Mesothelial cell of epicardium (in vitro differentiated cells): ENCODE measurements at places on chromosomes 3 and 15. TPM values are rescaled to one million over a fixed set of nuclear protein-coding genes. Genes with fewer than 3 reads are reported as not detected.

DNA sequence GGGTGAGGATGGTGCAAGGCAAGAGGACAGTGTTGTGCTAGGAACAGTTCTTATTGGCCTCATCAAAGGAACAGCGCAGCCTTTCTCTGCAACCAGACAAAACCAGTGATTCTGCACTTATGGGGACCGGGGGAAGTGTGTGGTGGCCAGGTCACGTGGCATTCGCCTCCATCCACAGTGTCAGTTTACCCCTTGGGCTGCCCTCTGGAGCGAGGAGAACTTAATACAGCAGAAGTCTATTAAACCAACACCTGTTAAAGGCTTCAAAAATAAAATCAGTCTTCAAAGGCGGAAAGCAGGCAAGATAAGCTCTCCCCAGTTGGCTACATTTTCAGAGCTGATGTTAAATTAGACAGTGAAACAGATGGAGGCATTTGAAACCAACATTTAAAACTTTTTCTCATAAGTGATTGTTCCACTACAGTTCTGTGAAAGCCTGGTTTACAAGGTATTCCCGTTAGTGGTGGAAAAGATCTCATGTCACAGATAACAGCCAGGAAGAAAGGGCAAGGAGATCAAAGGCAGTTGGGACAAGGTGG is 75.2 kb downstream of the LRIG1 start:
- DNase-seq: no peak

GRCh38 chr15:58277333-58277732 is 139.2 kb downstream of the AQP9 start:
- no peak for DNase-seq

- no peak for DNase-seq
These were observed 22.8 kb upstream of the MECOM start for GRCh38 chr3:169686266-169686665.

DNA sequence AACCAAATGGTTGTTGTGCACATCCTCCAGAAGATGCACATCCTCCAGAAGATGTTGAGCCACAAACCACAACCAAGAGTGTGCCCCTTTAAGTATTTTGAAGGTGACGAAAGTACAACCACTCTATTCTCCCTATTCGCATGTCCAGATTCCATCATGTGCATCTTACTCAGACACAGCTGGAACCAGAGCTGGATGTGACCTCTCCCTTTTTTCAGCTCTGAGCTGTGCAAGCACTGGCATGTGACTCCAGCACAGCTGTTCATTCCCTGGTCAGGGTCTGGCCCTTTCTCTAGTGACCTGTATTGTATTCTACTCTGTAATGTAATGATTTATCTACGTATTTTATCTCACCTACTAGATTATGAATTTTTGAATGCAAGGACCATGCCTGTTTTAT is 29.3 kb upstream of the DLG1 start:
- no peak for DNase-seq

GRCh38 chr15:30827625-30828303 is 76.0 kb upstream of the FAN1 start:
- no peak for DNase-seq

GRCh38 chr3:184334470-184335158 is 2.8 kb upstream of the FAM131A start:
- no peak for DNase-seq

GRCh38 chr3:174937478-174937877 is 78.3 kb downstream of the NAALADL2 start:
- DNase-seq: no peak

DNA sequence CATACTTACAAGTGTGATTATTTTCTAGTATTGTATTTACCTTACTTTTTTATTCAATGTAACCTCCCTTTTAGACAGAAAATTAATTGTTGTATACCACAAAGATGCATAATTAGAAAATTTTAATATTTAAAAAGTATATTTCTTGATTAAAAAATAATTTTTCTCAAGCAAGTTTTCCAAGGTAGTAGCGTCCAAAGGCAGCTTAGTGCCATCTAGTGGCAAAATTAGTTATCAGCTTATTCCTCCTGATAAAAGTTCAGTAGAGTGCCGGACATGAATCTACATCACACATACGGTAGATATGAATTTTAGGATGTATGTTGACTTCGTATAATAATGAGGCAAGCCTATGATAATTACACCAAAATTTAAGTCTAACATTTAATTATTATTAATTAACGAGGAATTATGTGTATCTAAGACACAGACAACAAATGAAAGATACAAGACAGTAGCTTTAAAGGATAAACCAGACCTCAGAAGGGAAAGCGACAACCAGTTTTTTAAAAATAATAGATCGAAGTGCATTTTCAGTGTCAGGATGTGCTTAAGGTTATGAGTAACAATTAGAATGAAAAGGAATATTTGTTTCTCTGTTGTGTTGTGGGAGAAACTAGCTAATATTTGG is 405.9 kb downstream of the ROBO1 start:
- no peak for DNase-seq

DNA sequence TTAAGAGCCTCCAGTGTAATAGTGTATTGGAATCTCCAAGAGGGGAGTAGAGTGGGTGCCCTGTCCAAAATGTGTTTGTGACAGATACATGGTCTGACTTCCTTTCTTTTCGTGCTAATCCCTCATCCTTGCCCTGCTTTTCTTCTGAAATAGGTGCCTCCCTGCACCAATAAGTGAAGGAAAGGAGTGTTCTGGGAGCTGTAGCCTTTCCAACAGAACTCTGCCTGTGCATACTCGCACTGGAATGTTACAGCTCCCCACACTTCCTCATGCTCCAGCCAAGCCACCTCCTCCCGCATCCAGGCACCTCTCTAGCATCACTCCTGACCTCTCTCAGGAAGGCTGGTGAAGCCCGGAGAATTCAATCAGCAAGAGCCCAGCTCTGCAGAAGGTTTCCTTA is 478.0 kb downstream of the GABRG3 start:
- DNase-seq: no peak

DNA sequence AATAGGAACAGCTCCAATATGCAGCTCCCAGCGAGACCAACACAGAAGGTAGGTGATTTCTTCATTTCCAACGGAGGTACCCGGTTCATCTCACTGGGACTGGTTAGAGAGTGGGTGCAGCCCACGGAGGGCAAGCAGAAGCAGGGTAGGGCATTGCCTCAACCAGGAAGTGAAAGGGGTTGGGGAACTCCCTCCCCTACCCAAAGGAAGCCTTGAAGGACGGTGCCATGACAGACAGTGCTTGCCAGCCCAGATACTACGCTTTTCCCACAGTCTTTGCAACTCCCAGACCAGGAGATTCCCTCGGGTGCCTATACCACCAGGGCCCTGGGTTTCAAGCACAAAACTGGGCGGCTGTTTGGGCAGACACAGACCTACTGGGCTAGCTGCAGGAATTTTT is 576.9 kb upstream of the NECTIN3 start:
- DNase-seq: no peak

DNA sequence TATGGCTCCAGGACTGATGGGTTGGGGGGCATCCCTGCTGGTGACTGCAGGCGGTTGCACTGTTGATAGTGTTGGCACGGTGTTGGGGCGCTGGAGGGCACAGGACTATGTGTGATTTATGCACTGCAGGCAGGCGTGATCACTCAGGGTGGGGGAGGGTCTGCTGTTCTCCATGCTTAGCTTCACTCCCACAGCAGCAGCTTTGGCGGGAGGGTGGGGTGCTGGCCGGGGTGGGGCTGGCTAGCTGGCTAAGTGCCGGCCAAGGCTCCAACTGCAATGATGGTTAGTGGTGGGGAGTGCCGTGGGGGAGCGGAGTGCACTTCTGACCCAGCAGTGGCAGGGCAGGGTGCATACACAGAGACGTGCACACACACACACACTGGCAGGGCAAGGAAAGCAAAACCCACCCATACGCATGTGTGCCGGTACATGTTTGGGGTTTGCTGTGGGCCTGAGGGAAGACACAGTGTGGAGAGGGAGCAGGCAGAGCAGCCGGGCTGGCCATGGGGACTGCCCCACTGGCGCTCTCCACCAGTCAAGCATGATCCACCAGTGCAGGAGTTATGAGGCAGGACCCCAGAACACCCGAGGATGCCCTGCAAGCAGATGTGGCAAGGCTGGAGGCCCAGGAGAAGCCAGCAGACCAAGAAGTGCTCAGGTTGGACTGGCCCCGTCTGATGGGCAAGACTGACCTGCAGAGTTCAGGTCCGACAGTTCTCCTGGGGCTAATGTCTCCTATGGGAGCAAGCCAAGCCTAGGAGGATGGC is 16.5 kb upstream of the FGF7 start:
- DNase-seq: no peak

DNA sequence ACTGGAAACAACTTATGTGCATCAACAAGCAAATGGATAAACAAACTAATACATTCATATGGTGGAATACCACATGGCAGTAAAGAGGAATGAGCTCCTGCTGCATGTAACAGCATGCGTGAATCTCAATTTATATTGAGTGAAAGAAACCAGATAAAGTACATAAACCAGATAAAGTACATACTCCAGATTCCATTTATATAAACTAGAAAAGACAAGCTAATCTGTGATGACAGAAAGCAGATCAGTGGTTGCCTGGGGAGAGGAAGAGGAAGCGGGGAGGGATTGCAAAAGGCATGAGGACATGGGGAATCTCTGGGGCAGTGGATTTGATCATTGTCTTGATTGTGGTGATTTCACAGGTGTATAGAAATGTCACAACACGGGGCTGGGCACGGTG is 34.2 kb downstream of the LIMD1 start:
- no peak for DNase-seq

DNA sequence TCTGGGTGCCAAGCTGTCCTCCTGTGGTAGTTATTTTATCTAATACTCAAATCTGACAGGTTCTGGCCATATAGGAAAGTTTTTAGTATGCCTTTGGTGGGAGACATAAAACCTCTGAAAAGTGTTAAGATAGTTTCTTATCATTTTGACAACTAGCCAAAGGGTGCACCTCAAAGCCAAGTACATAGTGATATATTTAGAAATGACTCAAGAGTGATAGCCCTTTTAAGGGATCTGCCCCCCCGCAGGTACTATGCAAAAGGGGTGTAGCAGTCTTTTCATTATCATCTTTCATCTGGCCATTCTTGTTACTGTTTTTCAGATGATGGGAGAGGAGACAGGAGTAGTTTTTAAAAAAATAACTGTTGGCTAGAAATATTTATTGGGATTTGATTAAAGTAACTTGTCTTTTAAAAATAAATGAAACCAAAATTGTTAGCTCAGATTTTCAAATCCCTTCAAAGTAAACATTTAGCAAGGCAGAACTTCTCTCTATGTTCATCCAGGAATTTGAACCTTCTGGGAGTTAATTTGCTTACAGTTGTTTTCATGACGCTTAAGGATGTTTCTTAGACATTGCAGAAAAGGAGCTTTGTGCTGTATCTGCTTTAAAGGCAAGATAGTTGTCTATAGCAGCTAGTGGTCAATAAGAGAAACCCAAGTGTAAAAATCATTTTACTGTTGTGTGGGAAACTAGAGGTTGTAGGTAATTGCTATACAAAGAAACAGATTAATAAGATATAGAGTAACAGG is 5.1 kb downstream of the PHLDB2 start:
- DNase-seq: no peak

DNA sequence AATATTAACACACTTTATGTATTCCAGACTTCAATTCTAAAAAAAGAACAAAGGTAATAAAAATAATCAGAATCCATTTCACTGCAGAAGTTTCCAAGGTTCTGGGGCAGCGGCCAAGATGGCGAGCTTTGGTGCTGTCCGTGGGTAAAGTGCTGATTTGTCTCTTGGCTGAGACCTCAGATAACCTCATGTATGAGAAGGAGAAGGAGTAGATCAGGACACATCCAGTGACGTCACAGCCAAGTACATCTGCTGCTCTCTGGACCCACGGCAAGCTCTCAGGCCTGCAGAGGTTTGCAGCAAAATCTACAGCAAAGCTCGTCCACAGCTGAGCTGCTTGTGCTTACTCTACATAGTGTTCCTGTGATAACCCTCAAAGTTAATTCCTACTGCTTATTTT is 165.7 kb downstream of the MAGI1 start:
- DNase-seq: no peak

- DNase-seq: no peak
These were observed 48.7 kb downstream of the CADM2 start for GRCh38 chr3:85007195-85008094.

DNA sequence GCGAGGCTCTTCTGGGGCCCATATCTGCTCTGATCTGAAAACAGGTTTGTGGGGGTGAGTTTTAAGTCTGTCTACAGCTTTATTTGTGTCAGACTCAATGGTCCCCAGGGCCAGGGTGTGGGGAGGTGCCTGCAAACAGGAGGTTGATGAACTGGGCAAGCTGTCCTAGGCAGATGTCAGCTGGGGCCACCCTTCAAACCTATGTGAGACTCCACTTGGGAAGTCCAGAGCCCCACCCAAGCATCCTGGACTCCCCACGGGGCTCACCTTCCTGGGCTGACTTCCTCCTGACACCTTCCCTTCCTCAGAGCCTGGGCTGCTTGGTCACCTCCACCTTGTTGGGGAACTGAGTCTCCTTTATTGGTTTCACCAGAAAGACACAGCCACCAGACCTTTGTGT is 8.6 kb upstream of the LYSMD4 start:
- no peak for DNase-seq

GRCh38 chr3:11328196-11328945 is 56.2 kb downstream of the ATG7 start:
- DNase-seq: no peak

DNA sequence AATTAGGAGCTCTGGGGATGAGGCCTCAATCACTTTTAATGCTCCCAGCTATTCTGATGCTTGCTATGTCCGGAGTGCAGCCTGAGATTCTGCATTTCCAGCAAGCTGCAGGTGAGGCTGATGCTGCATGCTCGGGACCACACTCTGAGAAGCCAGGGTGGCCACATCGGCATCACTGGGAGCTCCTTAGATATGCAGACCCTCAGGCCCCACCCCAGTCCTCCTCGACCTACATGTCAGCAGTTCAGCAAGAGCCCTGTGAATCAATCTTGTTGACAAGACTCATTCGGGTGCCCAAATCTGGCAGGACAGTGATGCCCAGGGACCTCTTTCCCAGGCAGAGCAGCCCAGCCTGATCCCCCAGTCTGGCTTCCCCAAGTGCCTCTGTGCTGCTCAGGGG is 44.1 kb upstream of the LCTL start:
- DNase-seq: no peak

DNA sequence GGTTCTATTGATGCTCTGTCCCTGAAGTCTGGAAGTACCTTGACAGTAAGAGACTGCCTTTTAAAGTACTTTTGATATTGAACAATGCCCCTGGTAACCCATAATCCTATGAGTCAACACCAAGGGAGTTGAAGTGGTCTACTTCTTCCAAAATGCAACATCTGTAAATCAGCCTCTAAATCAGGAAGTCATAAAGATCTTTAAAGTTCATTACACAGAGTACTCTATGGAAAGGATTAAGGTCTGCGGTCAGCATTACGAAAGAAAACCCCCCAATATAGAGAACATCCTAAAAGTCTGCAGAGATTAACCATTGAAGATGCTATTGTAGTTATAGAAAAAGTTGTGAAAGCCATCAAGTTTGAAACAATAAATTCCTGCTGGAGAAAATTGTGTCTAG is 52.7 kb upstream of the CMC1 start:
- no peak for DNase-seq

GRCh38 chr3:20546636-20547035 is 360.6 kb upstream of the SGO1 start:
- no peak for DNase-seq

- DNase-seq: no peak
These were observed 129.2 kb upstream of the CADPS start for GRCh38 chr3:63004448-63004847.

The GOLGA8B gene
- 156 to 157 TPM (median 156 TPM) in 3 replicates for total RNA-seq

The CCR3 gene
- not detected in 3 replicates for total RNA-seq

The PTH1R gene
- 34.3 to 38.0 TPM (median 36.4 TPM) in 3 replicates for total RNA-seq

The MYO5C gene
- 19.9 to 23.1 TPM (median 23.0 TPM) in 3 replicates for total RNA-seq

The NEK10 gene
- total RNA-seq: 0.84 to 1.3 TPM (median 1.2 TPM) in 3 replicates

The LIPH gene
- total RNA-seq: 0.07 to 0.32 TPM (median 0.18 TPM) in 3 replicates

The FOXL2 gene
- total RNA-seq: not detected in 3 replicates

The XCR1 gene
- total RNA-seq: not detected in 3 replicates

The CDV3 gene
- total RNA-seq: 127 to 135 TPM (median 132 TPM) in 3 replicates

The PLSCR2 gene
- total RNA-seq: 0.31 TPM in 1 of 3 replicates, not detected in the others

The CA12 gene
- 1.0 to 1.6 TPM (median 1.3 TPM) in 3 replicates for total RNA-seq

The CYP8B1 gene
- not detected in 3 replicates for total RNA-seq

The GHSR gene
- total RNA-seq: not detected in 3 replicates
